ENCODE measurements at places on chromosomes 5 and 9.

DNA sequence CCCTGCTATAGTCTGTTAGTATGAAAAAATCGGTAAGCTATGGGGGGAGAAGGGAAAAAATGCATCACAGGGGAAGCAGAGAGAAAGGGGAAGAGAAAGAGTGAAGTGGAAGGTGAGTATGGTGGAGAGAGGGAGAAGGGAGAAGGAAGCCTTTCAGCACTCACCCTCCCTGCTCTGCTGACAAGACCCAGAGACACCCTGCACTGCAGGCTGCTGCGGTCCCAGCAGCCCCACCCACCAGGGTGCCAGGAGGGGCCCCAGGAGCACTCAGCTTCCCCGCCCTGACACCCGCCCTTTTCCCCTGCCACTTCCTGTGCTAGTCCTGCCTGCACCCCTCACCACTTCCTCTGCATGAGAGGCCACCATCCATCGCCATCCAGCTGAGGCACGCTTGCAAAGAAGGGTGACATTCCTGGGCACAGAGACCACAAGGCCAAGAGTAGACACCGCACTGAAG is 12.7 kb downstream of the STK10 start:
- peak; percentile 92 for DNase-seq

GRCh38 chr5:154473581-154474283 is 4.3 kb downstream of the HAND1 start:
- no peak for DNase-seq

- no peak for DNase-seq
Measured at GRCh38 chr5:128966375-128966774, 1.1 kb downstream of the SLC27A6 start.

DNA sequence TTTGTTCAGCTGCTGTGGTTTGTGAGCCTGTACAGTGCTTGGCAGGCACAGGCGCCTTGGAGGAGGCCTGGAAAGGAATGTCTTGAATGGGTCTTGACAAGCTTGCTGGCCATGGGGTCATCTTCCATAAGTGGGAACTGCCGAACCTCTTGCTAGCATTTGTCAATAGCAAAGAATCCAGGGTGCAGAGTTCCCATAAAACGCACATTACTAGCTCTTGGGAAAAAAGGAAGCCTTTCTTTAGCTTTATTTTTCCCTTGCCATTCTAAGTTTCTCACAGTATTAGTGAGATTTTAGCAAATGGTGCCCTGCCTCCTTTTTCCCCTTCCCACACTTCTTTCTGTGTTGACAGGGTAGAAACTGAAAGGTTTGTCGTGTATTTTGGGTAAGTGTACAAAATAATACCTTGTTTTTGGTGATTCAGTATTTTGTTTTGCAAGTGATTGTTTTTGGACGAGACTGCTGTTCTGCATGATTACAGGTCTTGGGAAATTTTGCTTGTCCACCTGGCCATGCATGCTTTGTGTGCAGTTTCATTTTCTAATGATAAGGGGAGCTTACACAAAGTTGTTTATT is 82.0 kb downstream of the ADGRV1 start:
- DNase-seq: no peak

DNA sequence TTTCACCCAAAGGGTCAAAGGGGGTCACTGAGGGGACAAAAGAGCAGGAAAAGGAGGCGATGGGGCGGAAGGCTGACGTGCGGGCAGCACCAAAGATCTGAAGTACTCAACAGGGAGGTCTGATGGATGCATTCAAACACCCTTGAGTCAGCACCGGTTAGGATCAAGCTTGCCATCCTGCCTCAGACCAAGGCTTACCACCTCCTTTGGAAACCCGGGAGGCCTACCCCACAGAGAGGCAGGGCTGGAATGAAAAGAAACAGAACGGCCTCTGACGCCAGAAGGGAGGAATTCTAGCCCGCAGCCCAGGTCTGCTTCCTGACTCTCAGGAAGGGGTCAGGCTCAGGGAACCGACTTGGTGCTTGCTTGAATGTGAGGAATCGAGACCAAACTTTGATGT is 125.6 kb downstream of the PAPPA start:
- DNase-seq: no peak

- DNase-seq: no peak
Measured at GRCh38 chr9:118170032-118170955, 466.1 kb downstream of the TLR4 start.

All from CD4-positive, alpha-beta T cell treated with Interleukin-4 for 4 hours (primary cell).